Mucosa of descending colon (tissue), 3 donors: ENCODE measurements at places on chromosomes 6 and 20.

- no peak for DNase-seq
Measured at GRCh38 chr6:161840380-161840779, 566.5 kb upstream of the AGPAT4 start.

DNA sequence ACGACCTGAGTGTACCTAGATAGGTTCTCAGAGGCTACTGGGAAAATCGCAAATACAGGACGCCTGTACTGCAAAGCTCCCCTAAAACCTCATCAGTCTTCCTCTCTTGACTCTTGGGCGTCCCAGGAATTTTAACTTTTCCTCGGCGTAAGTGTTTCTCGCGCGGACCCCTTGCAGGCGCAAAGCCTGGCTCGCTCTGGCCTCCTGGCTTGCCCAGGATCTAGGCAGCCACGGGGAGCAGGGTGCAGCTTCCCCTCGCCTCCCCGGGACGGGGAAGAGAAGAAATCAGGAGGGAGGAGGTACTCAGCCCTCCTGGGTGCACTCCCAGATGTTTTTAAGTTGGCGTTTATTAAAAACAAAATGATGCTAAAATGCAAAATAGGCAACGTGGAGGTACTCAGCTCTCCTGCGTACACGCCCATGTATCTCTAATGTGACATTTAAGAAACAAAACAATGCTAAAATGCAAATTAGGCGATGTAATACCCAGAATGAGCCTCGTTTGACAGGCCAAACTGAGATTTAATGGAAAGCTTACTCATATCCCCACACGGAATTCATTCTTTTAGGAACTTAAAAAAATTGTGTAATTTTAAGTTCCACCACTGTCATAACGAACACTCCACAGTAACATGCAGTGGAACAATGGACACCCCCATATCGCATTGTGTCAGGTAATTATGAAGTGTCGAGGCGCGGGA lies 1.6 kb upstream of the SOBP start:
- DNase-seq: no peak

GRCh38 chr6:166494757-166495486 lies 91.6 kb downstream of the RAMACL start:
- no peak for DNase-seq

- no peak for DNase-seq
Measured at GRCh38 chr20:8447262-8448120, 315.4 kb downstream of the PLCB1 start.

DNA sequence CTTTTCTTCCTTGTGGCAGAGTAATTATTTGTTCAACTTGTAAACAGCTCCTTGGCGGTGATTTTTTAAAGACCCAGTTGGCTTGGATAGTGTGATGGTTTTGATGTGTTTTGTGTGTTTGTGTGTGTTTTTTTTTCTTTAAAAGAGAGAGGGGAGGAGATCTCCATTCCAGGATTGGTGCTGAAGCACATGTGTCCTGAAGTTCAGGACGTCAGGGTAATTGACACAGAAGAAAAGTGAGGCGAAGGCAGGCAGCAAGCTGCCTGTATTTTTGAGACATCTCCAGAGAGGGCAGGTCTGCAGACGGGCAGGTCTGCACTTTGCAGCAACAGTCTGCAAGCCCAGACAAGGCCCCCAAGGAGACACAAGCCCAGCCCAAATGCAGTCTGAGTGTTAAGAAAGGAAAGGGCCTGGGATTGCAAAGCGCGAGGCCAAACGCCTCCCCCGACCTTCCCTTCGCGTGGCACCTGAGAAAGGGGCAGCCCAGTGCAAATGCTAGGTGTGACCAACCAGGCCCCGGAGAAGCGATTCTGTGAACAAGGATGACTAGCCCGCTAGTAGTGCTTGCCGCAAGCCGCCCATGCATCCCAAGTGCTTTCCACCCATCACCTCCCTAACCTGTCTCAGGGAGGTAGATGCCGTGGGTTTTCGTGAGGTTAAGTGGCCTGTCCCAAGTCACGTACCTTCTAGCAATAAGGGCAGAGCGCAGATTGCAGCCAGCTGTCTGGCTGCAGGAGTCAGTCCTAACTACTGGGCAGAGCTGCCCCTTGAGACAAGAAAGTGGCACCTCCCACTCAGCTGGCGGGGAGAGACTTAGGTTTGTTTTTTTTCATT lies 230.5 kb downstream of the ZMYND8 start:
- DNase-seq: no peak
